ENCODE measurements at places on chromosomes 7 and 10.

GRCh38 chr10:58311026-58311425, 23.8 kb upstream of the UBE2D1 start:
- no peak for DNase-seq

DNA sequence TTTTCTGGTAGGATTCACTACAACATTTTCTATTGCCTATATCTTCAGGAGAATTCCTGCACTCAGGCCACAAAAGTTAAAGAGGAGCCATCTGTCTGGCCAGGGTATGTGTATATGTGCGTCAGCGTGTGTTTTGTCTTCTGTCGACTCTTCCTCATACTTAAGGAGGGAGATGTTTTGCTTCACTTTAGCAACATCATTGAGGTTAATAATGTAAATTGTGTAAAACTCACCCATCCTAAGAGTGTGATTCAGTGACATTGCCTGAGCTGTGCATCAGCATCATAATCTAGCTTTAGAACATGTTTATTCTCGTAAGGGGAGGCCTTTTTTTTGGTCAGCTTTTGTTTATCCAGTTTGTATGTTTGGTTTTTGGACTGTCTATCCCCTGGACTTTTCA, 23.7 kb downstream of the FBH1 start:
- no peak for DNase-seq

DNA sequence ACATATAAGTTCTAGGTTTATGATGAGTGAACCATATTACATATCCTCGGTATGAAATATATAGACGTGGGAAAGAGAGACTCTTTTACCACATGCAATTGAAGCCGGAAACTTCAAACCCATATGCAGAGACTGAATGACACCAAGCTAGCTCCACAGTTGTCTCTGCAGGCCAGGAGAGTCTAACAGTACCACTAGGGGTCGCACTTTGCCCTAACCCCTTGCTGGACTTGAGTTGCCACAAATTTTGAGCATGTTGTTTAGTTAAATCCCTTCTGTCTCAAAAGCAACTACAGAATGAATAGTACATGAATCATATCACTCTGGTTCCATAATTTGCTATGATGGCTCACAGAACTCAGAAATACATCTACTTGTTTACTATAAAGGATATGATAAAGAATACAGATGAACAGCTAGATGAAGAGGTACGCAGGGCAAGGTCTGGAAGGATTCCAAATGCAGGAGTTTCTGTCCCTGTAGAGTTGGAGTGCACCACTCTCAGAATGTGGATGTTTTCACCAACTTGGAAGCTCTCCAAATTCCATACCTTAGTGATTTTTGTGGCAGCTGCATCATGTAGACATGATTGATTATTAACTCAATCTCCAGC, 112.4 kb upstream of the YAE1 start:
- peak; percentile 69 for DNase-seq

DNA sequence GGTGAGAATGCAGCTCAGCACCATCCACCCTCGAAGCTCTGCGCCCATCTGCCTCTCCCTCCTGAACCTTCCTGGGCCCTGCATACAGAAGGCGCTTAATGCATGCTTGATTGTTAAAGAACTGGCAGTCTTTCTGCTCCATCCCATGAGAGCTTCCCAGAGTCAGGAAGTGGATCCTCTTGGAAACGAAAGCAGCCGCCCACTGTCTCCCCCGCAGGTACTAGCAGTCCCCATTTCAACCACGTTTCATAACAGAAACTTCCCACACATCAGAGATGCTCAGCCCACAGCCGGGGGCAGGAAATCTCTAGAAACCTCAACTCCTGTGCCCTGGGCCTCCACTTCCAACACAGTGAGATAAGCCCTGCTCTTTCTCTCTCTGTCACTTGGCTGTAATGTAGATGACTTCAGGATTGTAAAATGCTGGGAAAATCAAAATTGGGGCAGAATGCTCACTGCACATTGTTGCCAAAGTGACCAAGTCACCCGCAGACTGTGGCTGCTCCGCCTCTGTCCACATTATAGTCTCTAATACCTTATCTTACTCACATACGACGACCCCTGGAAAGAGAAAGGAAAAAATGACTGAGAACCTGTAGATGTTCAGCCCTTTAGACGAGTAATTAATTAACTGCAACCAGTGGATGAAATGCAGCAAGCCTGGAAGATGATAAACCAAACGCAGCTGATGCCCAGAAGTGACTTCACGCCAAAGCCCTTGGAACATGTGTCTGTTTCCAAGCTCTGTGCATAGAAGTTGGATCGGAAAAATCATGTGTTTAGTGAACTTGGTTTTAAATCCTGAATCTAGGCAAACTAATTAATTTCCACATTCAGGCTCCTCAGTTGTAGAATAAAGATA, 28.5 kb downstream of the GSDME start:
- peak; percentile 28 for DNase-seq

DNA sequence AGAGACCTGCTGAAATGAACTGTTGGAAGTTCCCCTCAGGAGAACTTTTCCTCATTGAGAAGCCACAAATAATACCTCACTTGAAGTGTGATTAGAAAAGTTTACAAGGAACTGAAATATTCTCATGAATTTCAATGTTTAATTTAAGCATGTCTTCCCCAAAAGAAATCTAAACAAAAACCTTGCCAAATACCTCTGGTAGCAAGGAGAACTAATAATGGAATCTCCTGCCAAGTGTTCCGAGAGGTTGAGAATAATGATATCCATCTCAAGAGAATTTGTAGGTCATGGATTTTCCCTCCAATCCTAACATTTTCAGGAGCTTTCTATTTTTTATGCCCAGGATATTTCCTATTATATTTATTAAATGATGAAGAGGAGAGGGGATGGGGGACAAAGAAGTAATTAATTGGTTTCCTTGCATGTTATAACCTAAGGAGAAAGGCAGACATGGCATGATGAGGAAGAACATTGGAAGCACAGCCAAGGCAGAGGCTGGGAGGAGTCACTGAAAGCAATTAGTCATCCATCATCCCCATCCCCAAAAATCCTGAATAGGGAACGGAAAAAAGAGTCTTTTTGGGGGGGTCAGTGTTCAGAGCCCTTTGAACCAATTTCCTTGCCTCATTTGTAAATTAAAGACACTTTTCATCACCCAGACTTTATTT, 93.6 kb upstream of the IL6 start:
- DNase-seq = no peak

- no peak for DNase-seq
Observed at GRCh38 chr7:128885370-128886187, 22.9 kb downstream of the ATP6V1F start.

- DNase-seq = peak; percentile 94
Observed at GRCh38 chr10:49568235-49568634, 29.3 kb upstream of the ERCC6 start.

GRCh38 chr7:104784686-104785085, 229.3 kb upstream of the KMT2E start:
- DNase-seq = no peak

DNA sequence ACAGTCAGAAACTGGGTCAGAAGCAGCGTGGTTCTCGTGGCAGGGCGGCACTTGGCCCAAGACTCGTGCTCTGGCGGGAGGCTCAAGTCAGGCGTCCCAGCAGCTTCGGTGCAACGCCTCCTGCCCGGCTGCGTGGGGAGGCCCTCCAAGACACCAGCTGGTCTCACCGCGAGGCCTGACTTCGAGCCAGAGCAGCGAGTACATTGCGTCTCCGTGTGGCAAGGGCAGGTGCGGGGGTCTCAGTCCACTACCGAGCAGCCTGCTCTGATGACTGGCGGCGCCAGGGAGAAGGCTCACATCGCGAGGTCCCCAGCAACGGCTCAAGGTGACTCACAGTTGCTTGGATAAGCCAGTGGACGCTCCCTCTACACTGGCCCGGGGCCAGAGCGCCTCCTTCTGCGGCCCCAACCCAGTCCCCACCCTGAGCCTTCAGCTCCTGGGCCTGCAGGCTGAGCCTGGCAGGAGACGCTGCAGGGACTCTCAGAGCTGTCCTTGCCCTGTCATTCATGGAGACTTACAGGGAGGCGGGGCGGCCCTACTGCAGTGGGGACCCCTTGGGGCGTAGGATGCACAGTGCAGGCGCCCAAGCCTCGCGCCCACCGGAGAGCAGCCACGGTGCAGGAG, 41.9 kb upstream of the PRKAR1B start:
- DNase-seq = peak; percentile 30

DNA sequence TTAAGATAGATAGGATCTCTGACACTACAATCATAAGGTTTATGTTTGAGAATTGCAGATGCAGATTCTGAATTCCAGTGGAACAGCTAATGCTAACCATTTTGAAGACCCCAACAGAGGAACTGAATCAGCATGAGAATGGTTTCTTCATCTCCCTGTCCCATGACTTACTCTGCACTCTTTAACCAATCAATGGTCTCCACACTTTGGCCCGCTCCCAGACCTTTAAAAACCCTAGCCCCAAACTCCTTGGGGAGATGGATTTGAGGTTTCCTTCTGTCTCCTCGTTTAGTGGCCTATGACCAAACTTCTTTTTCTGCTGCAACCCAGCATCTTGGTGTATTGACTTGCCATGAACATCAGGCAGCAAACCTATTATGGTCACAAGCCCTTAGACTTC, 804.9 kb downstream of the LRMDA start:
- no peak for DNase-seq

DNA sequence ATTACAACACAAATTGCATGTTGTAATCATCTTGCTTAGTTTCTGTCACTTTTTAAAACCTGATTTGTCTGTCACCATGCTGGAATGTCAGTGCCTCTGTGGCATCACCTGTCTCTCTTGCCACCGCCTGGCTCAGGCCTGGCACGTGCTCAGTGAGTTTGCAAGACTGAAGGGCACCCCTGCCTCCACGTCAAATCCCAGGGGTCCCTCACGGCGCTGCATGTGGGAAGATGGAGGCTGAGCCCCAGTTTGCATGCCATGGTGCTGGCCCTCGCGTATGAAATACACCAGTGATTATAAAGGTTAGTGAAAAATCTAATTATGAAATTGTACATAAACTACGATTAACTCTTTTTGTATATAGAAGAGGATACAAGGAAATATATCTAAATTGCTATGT, 51.9 kb upstream of the VIPR2 start:
- DNase-seq = no peak

DNA sequence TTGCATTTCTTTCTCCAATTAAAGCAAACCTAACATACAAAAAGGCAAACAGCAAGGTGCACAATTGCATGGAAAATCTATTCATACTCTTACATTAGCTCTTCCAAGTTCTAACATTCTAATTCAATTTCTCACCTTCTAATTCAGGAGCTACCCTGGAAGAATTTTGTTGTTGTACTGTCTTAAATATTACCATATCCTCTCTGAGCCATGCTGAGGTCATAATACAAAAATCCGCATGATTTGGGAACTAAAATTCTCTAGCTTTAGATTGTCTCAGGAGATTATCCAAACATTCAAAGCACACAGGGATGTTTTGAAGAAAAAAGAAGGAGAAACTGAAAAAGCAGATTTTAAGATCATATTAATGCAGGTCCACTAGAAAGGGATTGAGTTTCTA, 229.9 kb downstream of the KIAA1217 start:
- peak; percentile 52 for DNase-seq

- DNase-seq = no peak
Observed at GRCh38 chr7:130553398-130554029, 61.6 kb downstream of the MEST start.

GRCh38 chr10:21217107-21217506, 308.4 kb downstream of the SKIDA1 start:
- DNase-seq = no peak

GRCh38 chr10:110857265-110858171, 14.2 kb upstream of the PDCD4 start:
- peak; percentile 87 for DNase-seq

- peak; percentile 36 for DNase-seq
Observed at GRCh38 chr7:66429498-66430163, 199.1 kb upstream of the KCTD7 start.

DNA sequence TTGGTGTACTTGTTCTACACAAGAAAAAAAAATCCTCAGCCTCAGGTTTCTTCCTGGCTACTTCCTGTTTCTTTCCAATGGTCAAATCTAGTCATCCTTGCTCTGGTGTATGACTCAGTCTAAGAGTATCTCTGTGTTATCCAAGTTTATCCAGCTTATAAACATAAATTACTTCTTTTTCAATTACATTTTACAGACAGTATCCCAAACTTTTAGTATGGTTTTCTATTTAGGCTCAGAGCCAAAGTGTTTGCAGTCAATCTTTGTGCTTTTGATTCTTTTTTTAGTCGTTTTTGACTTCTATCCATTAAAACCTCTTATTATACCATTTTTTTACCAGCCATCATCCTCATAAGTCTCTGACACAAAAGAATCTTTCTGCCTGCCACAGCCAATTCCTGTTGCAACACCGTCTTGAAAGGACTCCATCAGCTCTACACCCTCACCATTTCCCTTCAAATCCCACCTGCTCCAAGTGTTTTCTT, 294.6 kb downstream of the PTEN start:
- DNase-seq = peak; percentile 92

GRCh38 chr7:138099813-138100212, 23.6 kb downstream of the AKR1D1 start:
- no peak for DNase-seq

DNA sequence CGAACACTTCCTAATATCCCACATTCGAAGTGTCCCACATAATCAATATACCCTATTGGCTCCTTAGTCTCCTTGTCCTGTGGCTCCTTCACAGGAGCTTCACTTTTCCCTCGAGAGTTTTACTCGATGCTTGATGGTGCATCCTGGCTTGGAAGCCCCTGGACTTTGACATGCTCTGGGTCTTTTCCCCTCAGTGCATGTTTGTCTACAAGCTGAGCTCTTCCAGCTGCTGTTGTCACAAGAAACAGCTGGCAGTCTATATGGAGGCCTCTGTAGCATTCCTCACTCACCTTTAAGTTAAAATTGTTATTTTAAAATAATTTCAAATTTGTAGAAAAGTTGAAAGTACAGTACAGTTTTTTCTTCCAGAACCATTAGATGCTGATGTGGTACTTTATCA, 27.1 kb downstream of the ST7 start:
- no peak for DNase-seq

GRCh38 chr7:81430761-81431160, 339.1 kb downstream of the HGF start:
- no peak for DNase-seq

DNA sequence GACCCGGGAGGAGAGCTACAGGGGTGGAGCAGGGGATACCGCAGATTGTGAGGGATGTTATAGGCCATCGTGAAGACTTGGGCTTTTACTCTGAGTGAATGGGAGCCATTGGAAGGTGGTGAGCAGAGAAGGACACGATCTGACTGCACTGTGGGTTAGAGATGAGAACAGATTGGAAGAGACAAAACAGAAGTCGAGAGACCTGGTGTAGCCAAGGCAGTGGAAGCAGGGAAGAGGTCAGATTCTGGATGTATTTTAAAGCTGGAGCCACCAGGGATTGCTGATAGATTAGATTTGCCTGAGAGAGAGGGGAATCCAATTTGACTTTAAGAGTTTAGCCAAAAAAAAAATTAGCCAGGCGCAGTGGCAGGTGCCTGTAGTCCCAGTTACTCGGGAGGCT, 21.6 kb upstream of the EEPD1 start:
- no peak for DNase-seq

- DNase-seq = peak; percentile 39
Observed at GRCh38 chr10:29725133-29725720, 90.5 kb upstream of the SVIL start.

- no peak for DNase-seq
Observed at GRCh38 chr10:122882766-122883165, 3.4 kb upstream of the FAM24B start.

- DNase-seq = no peak
Observed at GRCh38 chr7:130940326-130940725, 206.3 kb upstream of the KLF14 start.
